ENCODE measurements at places on chromosomes 5 and 9. TPM values are rescaled to one million over a fixed set of nuclear protein-coding genes. Genes with fewer than 3 reads are reported as not detected.

DNA sequence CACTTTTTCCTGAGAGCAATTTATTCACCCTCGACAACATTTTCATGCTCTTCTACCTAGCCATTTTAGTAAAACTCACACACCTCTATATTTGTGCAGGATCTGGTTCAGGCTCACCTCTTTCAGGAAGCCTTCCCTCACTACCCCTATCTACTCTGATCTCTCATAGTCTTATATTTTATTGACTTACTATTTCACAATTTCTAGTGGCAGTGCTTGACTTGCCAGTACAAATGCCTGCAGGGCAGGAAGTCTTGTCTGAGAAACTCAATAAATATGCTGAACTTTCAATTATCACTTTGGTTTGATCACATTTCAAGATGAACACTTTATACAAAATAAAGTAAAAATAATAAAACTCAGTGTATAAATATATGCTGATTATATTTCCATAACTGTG, 226.8 kb downstream of the CETN3 start:
- DNase-seq = no peak

- no peak for DNase-seq
These were observed 547.3 kb downstream of the CDK5RAP2 start for GRCh38 chr9:120032639-120033038.

Gene SPINK7
- not detected for total RNA-seq

GRCh38 chr5:175861337-175862130, 9.8 kb upstream of the CPLX2 start:
- DNase-seq = peak; percentile 73

DNA sequence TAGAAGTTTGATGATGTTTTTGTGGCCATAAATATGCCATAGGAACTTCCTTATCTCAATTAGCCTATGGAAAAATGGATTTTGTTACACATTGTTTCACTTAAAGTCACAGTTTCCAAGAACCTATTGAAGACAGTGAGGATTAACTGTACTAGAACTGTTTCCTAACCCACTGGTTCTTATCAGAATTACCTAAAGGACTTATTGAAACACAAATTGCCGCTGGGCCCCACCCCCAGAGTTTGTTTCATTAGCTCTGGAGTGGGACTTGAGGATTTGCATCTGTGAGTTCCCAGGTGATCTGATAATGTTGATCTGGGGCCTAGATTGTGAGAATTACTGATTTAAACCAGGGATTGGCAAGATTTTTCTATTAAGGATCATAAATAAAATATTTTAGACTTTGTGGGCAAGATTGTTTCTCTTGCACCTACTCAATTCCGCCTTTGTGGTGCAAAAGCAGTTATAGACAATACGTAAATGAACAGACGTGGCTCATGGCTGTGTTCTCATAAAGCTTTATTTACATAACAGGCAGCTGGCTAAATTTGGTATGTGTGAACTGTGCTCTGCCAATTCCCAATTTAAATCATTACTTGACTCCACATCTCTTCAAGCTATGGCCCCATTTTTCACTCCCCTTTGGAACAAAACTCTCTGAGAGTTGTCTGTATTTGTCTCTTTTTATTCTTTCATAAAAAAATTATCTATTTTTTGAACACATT, 9.3 kb downstream of the JAK2 start:
- no peak for DNase-seq

Gene FCN2
- total RNA-seq = not detected

DNA sequence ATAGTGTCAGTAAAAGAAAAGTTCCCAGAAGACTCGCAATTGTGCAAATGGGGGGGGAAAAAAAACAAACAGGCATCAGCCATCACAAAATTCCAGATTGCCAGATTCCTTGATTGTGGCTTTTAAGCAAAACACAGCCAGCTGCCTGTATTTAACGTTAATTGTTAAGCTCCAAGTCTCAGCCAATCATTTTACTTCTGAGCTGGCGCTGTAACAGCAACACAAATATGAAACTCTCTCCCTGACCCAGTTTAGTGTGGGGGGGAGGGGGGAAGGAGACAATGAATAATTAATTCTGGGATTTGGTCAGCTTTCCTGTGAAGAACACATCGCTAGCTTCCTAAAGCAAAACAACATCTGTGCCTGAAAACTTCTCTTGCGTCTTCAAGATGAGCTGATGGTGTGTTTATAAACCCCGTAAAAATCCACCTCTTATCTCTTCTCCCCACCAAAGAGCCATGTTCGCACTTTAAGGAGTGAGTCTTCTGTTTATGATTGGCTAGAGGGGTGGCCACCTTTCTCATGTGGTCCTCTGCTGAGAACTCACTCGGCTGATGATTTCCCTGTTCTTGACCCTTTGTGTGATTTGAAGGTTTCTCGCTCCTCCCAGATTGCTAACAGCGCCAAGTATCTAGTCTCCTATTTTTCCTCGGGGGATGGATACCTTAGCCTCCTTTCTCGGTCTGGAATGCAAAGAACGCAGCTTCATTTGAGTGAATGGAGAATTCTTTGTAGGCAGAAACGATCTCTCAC, 160.2 kb upstream of the DAPK1 start:
- peak; percentile 13 for DNase-seq
